NCI-H2029 treated with DMSO at 0.1 percent for 48 hours (cell line): ENCODE measurements at places on chromosomes 4 and X.

- DNase-seq = no peak
These were observed 196.0 kb downstream of the KCNIP4 start for GRCh38 chr4:21752616-21753015.

GRCh38 chr4:129863206-129863605, 767.3 kb downstream of the C4orf33 start:
- no peak for DNase-seq

GRCh38 chr4:40963897-40964478, 214.2 kb downstream of the NSUN7 start:
- no peak for DNase-seq

GRCh38 chr4:57763070-57763469, 652.9 kb upstream of the IGFBP7 start:
- no peak for DNase-seq

DNA sequence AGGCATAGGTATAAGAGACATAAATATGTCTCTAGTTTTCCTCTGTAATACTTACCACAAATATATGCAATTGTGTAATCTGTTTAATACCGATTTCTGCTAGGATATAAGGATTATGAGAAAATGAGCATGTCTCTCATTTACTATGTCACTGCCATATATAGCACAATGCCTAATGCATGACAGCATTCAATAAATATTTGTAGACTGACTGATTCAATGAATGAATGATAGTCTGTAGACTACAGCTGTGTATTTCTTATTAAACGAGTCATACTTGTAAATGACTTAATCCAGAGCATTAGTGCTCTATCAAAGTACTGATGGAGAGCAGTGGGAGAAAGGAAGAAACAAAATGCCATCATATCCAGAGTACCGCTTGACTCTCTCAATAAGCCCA, 175.6 kb downstream of the PPP3CA start:
- no peak for DNase-seq

- DNase-seq = no peak
These were observed 7.7 kb upstream of the APBB2 start for GRCh38 chr4:41221850-41222645.

- DNase-seq = no peak
These were observed 53.6 kb downstream of the ETNPPL start for GRCh38 chr4:108709234-108709633.

GRCh38 chrX:125436855-125437254, 117.2 kb downstream of the TEX13C start:
- no peak for DNase-seq

DNA sequence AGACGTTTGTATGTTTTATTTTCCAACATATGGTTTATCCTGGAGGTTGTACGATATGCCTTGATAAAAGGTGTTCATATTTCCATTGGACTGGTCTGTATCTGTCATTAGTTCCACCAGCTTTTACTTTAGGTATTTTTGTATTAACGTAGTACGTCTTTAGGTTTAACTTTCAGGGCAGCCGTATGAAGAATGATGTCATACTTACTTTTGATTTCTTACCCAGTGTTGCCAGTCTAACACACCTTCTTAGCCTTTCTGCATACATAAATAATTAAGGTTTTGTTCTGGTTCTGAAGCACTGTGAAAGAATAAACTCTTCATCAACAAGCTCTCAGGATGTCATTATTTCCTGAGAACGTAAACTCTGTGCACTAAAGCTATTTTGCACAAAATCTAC, 18.9 kb upstream of the NEIL3 start:
- no peak for DNase-seq

GRCh38 chr4:42543762-42544161, 113.1 kb downstream of the ATP8A1 start:
- no peak for DNase-seq

GRCh38 chr4:3248811-3249661, at the start of gene MSANTD1:
MSANTD1 (plus strand) TSS chr4:3249159; CDS start chr4:3249223, 64 bp downstream.
- no peak for DNase-seq

- no peak for DNase-seq
These were observed 327.7 kb upstream of the RASGEF1B start for GRCh38 chr4:81799371-81799770.

GRCh38 chr4:4554234-4554633, 12.4 kb upstream of the STX18 start:
- DNase-seq = no peak

DNA sequence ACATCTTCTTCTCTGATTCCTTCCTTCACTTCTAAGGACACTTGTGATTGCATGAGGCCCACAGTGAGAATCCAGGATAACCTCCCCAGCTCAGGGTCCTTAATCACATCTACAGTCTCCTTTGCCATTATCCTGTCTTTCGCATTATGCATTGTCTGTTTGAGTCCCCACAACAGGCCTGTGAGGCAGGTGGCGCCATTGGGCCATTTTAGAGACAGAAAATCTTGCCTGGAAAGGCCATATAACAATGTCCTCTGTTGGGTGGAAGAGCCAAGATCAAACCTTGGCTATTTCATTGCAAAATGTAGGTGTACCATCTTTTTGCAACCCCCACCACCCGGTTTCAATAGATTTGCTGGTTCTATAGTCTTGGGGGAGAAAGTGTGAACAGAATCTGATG, 11.8 kb upstream of the DCUN1D4 start:
- DNase-seq = no peak

DNA sequence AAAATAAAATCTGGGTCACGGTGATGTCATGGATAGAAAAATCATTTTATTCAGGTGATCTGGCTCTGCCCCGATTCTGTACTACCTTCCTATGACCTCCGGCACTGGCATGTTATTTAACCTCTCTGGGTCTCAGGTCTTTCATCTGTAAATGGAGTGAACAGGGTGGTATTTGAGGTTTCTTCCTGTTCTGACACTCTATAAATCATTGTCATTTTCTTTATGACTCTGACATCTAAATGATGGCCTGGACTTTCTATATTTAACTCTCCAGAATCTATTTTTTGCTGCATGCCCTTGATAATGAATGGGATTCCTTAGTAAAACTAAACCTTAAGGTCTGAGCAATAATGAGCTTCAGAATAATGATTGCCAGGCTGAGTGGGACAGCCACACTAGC, 422.0 kb upstream of the CNKSR2 start:
- no peak for DNase-seq

DNA sequence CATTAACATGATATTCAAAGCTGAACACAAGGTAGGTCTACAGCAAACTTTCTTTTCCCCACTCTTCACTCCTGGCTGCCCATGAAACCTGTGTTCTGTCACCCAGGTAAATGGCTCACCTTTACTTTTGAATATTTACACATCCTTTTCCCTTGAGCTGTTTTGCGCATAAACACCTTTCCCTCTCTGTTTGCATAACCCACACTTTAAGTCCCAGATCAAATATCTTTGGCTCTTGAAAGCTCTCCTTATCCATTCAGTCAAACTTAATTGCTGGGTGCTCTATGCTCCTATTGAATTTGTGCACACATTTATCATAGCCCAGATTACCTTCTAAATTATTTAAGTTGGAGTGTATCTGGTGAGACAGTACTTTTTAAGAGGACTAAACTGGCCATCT, 51.7 kb upstream of the ATP8A1 start:
- peak; percentile 76 for DNase-seq

DNA sequence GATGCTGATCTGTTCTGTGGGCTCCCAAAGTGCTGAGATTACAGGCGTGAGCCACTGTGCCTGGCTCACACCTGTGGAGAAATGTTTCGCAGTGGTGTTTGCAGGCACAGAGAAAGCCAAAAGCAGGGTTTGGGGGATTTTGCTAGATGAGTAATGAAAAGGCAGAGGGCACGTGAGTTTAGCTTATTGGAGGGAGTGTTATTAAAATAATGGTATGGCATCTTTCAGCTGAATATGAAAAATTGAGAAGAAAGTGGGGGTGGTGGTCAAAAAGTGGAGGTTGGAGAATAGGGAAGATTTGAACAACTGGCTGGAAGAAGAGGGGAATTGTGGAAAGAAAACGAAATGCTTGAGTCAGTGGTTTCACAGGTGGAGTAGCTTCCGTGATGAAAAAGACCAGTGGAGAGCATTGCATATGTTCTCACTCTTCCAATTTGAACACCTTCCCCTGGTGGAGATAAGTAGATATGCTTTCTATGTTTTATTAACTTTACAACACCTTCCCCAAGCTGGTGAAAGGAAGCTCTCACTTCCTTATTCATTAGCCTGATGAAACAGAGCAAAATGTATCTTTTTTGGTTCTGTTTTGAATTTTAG, 1.1 kb upstream of the CHST7 start:
- no peak for DNase-seq

- no peak for DNase-seq
These were observed 57.8 kb downstream of the NDNF start for GRCh38 chr4:121014544-121014943.

DNA sequence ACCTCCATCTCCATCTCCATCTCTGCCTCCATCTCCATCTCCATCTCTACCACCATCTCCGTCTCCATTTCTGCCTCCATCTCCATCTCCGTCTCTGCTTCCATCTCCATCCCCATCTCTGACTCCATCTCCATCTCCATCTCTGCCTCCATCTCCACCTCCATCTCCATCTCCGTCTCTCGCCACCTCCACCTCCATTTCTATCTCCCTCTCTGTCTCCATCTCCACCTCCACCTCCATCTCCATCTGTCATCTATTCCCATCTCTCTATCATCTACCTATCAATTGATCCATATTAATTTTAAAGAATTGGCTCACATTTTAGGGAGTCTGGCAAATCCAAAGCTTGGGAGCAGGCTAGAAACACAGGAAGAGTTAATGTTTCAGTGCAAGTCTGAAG, 39.6 kb upstream of the CHRNA9 start:
- DNase-seq = no peak

- DNase-seq = peak; percentile 12
These were observed 14.2 kb upstream of the PJA1 start for GRCh38 chrX:69179380-69179911.

DNA sequence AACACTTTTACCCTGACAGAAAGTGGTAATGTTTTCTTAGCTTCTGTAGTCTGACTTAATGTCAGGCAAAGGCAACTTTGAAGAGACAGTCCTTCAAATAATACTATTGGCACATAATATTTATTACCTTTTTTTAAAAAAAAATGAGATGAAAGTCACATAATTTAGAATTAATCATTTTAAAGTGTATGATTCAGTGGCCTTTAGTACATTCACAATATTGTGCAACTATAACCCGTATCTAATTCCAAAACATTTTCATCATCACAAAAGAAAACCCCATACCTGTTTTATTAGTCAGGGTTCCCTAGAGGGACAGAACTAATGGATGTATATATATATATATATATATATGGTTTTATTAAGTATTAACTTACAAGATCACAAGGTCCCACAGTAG, 94.8 kb upstream of the TEX13A start:
- no peak for DNase-seq

DNA sequence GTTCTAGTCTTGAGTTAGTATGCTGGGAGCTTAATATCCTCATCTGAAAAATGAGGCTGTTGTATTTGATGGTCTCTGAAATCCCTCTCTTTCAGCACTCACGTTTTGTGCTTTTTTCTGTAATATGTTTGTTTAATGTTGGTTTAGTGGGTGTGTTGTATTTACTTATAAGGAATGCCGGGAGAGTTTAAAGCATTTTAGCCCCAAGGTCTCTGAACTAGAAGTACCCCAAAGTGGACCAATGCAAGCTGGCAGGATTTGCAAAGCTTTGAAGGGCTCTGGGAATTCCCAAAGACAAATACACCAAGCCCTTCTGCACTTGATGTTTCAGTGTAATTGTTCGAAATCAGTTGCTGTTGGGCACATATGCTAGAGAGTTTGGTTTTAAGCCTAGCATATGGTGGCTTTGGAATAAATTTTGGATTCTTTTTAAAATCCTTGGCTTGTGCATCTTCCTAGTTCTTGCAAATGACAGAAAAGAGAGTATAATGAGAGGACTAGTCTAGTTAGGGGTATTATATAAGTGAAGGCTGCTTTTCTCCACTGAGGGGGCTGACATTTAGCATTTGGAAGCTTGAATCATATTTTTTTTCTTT, 371.4 kb upstream of the BOD1L1 start:
- DNase-seq = no peak

DNA sequence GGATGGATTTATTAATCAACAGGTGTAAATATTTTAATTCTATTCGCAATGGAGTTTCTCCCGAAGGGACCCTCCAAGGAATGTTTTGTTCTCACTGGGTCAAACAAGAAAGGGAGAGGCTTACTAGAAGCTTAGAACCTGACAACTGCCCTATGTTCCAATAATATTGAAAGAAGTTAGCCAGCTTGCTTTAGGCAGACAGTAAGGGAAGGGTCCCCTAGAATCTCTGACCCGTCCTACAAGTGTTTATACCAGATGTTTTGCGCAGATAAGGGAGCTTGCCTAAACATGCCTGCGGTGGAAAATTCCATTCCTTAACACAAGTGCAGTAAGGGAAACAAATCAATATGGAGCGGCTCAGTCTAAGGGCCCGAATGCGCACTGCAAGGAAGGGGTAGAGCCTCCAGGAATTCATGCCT, 17.7 kb downstream of the IL21 start:
- DNase-seq = no peak

DNA sequence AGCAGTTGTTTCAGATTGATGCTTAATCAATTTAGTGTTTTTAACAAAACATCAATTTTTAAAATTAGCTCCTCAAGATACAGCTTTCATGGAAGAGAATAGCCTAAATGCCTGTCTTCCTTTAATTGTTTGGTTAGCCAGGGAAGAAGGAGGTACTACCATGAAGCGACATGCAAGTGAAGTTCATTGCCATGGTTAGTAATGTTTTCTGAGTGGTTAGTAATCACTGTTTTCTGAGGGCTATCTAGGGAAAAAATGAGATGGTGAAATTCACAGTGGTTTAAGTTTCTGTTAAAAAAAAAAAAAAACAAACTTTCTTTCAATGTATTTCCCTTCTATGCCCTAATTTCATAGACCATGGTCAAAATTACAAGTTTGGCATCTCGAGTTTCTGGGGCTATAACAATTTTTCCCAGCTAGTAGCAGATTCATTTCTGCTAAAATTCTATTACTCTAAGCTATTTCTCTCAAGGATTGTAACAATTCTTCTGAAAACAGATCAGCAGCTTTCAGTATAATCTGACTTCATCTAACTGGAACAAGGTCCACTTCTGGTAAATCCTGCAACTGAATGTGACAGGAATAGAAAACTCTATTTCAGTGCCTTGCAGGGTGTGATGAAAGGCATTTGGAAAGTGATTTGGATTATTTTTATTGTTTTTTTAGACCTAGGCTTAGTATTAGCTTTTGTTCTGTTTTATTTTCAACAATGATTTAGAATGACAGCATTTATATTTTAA, 157.0 kb downstream of the PCDH18 start:
- DNase-seq = no peak

DNA sequence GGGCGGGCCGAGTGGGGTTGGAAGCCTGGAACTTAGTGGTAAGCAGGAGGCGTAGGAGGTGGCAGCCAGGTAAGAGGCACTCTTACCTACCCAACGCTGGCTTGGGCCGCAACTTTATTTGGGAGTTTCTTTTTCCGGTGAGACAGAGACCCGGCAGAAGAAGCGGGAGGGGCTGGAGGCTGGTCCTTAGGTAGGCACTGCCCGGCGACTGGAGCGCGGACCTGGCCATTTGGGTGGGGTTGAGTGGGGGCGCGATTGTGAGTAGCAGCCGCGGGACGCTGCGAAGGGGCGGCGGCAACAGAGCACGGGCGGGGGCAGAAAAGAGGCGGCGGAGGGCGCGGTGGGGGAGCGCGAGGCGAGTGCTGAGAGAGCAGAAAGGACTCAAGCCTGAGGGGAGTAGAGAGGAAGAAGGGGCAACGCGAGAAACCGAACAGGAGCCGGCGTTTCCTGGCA, 334 bp upstream of the POU4F2 start:
- DNase-seq = no peak

GRCh38 chr4:165874072-165874790, 1.2 kb downstream of the TLL1 start:
- DNase-seq = no peak

- DNase-seq = no peak
These were observed 49.5 kb downstream of the GAK start for GRCh38 chr4:882646-883045.
